ENCODE measurements at places on chromosomes 13 and 19. TPM values are rescaled to one million over a fixed set of nuclear protein-coding genes. Genes with fewer than 3 reads are reported as not detected.

- peak; percentile 74 for DNase-seq
Measured at GRCh38 chr13:44755872-44756271, 179.7 kb upstream of the TSC22D1 start.

DNA sequence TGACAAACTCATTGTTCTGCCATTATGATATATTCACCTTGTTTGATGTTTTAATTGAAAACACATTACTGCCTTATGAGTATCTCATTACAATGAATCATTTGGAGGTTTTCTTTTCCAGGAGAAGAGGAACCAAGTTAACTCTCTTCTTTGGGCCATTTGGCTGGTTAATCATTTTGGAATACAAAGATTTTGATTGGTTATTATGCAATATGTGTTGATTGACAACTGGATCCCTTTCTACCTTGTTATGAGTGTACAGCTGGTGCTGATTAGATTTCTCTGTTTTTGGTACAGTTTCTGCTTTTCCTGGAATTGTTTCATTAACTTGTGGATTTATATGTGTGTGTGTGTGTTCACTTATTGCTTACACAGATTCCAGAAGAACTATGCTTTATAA is 49.2 kb upstream of the RGCC start:
- peak; percentile 22 for DNase-seq

Gene OR7C1
- not detected for total RNA-seq

Gene ZNF682
- 3.4 TPM for total RNA-seq

Gene NAPSA
- 0.48 TPM for total RNA-seq
